ENCODE measurements at places on chromosomes 2 and 18.
A peak's percentile ranks its signal among the peaks of the same experiment; 100 is the strongest.

GRCh38 chr2:225495706-225496105 lies 96.2 kb downstream of the NYAP2 start:
- DNase-seq, result no peak

GRCh38 chr18:79612291-79613108 lies 67.1 kb upstream of the CTDP1 start:
- no peak for DNase-seq

DNA sequence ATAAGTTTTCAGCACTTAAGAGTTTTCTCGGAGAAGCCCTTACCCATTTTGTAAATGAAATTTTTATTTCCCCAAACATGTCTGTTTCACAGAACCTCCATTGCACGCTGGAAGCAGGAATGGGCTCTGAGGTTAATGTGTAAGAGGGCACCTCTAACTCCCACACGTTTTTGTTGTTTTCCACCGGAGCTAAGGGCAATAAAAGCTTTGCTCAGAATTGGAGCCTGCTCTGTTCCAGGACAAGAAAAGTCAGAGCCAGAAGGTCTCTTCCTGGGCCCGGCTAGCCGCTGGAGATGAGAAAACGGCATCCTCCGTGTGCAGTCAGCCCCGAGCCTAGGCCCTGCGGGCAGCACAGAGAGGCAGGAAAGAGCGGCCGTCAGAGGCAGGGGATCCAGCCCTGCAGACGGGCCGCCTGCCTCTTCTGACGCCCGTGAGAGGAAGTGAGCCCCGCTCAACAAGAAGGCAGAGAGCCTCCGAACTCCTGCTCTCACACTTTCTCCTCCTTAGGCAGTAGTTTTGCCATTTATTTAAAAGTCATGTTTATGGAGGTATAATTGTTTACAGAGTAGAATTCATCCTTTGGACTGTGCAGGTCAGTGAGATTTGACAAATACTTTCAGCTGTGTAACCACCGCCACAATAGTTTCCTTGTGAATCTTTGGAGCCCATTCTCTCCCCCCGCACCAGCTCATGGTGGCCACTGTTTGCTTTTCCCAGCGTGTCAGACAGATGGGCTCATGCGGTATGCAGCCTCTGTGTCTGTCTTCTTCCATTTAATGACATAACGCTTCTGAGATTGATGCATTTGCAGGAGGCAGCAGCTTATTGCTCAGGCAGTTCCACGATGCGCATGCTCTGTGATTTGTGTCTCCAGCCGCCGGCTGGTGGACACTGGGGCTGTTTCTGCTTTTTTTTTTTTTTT lies 117.3 kb downstream of the GALR1 start:
- no peak for DNase-seq

GRCh38 chr2:2993172-2993692 lies 384.4 kb downstream of the EIPR1 start:
- DNase-seq, result no peak

DNA sequence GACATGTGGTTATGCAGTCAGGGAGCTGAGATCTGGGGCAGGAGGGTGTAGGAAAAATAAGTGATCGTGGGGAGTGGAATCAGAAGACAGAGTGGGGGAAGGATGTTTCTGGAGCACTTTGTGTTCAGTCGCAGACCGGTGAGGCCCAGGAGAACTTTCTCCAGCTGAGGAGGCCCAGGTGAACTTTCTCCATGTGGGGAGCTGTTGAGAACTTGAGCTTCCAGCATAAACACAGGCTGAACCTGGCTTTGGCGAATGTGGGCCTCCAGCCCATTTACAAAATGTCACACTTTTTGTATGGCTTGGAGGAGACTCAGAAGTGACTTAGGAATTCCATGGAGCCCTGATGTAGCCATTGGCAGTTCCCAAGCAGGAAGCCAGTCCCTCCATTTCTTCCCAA lies 108.5 kb downstream of the VAPA start:
- no peak for DNase-seq

DNA sequence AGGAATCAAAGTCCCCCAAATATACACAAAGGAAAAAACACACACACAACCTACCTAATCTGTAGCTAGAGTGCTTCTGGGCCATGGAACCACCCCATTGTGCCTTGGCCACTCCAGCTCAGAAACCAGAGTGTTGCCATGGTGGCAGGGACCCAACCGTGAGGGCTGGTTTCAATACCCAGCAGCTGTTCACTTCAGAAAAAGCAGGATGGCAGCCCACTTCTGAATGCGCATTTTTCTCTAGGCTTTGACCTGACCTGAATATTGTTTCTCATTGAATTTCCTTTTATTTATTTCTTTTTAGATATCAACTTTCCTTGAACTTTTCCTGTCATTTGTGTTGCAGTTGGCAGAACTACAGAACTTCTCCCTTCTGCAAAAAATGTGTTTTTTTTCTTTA lies 43.0 kb upstream of the EHBP1 start:
- DNase-seq, result no peak

DNA sequence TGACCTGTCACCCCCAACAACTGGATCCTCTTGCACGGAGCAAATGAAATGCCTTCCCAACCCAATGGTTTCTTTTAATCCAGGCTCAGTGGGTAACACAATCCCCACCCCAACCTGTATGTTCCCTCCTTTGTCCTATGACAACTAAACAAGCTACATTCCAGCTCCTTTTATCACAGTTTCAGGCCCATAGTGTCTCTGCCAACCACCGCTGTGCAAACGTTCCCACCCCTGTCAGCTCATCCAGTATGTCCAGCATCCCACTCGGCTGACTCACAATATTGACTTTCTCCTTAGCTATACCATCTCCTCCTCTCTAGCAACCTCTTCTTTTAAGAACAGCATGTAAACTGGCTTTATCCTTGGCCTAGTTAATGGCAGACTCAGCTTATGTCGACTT lies 117.9 kb upstream of the PPP1CB start:
- DNase-seq, result no peak

- no peak for DNase-seq
These were observed 132.5 kb downstream of the UBE2E3 start for GRCh38 chr2:181112916-181113315.

- DNase-seq, result no peak
These were observed 514.4 kb upstream of the RAB6C start for GRCh38 chr2:129465045-129465444.

GRCh38 chr2:67835266-67835665 lies 227.5 kb downstream of the C1D start:
- no peak for DNase-seq

DNA sequence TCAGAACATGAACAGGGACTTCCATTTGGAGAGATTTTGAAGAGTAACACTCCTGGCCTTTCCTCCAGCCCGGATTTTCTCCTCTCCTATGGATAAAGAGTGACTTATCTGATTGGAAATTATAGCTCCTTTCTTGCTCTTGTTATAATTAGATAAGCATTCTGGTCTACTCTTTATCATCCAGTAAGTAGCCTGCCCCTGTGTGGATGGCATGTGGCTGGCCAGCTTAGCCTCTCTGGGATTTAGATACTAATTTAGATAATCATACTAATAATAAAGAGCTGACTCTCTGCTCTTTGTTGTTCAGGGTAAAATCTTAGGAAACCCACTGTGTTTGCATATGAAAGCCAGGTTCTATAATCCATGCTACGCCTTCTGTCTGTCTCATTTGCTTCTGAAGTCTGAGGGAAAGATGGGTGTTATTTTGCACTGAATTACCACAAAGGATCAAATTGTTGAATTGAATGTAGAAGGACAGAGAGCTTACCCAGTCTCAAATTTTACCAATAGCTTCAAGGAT lies 438.8 kb downstream of the SPAG16 start:
- no peak for DNase-seq

DNA sequence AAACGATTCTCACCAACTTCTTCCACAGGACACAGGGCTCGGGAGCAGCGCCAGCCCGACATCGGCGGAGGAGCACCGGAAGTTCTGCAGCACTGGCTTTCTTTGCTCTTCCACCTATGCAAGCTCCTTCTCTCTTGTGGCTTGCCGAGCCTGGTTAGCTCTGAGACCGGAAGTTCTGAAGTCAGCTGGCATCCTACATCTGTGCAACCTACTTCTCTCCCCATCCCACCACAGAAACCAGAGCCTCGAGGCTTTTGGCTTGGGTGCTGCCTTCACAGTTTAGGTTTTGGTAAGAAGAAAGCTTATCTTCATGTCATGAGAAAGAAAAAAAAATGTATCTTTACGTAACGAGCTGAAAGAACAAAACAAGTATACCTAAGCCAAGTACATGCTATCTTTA lies 111.7 kb downstream of the ANKRD44 start:
- DNase-seq, result no peak

DNA sequence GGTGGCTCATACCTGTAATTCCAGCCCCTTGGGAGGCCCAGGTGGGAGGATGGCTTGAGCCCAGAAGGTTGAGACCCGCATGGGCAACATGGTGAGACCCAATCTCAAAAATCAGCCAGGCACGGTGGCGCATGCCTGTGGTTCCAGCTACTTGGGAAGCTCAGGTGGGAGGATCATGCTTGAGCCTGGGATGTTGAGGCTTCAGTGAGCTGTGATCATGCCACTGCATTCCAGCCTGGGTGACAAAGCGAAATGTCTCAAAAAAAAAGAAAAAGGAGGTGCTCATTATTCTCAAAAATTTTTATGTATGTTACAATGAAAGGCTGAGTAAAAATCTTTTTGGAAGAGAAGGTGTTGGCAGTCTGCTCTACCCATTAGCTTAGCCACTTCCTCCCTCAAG lies 106.8 kb downstream of the TSN start:
- DNase-seq, result no peak

DNA sequence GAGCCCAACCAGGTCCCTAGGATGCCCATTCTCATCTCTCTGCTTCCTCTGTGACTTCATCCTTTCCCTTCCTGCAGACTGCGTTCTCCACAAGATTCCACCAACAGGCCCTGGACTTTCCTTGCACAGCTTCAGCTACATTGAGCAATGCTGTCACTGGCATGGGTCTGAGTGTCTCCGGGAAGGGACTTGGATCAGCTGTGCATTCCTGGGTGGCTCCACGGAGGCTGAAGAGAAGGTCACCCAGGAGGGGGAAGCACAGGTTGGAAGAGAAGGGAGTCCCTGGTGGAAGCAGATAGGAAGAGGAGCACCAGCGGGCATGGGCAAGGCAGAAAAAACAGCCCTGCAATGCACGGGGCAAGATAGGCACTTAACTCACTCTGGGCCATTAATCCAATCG lies 140.5 kb downstream of the UXS1 start:
- no peak for DNase-seq

DNA sequence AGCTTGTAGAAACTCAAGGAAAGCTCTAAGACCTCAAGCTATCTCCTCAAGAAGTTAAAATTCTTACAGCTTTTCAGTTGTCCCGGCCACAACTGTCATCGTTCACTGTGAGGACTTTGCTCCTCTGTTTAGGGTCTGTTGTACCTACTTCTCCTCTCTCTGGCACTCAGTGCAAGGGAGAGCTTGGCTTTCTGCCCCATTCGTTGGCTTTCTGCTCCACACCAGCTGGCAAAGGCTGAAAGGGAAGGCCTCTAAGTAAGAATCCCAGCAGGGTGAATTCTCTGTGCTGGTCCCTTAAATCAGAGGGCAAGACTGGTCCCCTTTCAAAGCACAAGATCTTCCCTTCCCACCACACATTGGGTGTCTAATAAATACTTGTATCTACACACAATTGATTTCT lies 17.3 kb downstream of the ZBTB7C start:
- DNase-seq, result no peak

GRCh38 chr2:201644001-201644400 lies 698 bp upstream of the TMEM237 start:
- DNase-seq, result no peak

DNA sequence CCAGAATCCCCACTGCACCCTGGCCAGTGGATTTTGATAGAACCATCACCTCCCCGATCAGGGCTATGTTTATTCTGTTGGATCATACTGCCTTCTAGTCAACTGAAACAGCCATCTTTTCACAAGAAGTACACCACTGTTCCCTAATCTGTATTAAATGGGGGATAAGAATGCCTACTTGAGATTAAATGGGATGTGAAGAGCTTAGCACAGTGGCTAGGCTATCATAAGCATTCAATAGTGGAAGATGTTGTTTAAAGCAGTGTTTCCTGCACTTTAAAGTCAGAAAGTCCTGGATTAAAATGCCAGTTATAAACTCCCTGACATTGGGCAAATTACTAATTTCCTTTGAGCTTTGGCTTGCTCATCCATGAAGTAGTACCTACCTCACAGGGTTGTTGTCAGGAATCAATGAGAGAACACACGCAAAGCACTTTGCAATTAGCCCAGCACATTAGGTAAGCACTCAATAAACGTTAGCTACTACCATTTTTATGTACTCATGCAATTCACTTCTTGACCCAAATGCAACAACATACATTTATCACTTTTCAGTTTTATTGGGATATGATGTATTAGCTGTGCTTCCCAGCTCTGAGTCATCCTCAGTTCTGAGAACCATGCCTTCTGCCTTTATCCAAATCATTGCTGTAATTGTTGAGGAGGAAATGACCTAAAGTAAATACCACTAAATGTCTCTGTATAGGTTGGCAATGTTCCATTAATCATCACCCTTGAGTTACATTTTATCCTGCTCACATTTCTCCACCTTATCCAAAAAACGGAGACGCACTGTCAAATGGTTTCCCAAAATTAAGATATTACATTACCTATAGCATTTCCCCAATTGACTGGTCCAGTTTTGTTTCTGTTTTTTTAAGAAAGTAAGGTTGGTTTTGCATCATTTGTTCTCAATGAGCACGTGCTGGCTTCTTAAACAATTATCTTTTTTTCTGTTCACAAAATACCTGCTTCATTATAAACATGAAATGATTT lies 2.1 kb downstream of the TMEM247 start:
- no peak for DNase-seq

- peak; percentile 80 for DNase-seq
These were observed 8.7 kb downstream of the CHMP1B start for GRCh38 chr18:11859903-11860407.

DNA sequence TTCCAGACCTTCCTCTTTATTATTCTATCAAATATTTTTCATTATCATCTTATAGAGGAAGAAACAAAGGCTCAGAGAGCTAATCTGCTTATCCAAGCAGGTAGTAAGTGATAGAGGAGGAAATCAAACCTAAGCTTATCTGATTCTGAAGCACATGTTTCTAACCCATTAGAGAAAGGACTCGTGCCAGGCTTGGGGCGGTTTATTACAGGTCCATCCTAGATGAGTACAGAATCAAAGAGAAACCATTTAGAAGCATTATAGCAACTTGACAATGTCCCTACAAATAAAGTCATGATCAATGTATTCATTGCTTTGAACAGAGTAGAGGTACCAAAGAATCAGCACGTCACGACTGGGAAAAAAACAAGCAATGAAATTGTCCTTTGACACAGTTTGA lies 303.0 kb downstream of the CYRIA start:
- DNase-seq, result no peak

- DNase-seq, result no peak
These were observed 37.5 kb downstream of the TTC39C start for GRCh38 chr18:24052053-24052452.

DNA sequence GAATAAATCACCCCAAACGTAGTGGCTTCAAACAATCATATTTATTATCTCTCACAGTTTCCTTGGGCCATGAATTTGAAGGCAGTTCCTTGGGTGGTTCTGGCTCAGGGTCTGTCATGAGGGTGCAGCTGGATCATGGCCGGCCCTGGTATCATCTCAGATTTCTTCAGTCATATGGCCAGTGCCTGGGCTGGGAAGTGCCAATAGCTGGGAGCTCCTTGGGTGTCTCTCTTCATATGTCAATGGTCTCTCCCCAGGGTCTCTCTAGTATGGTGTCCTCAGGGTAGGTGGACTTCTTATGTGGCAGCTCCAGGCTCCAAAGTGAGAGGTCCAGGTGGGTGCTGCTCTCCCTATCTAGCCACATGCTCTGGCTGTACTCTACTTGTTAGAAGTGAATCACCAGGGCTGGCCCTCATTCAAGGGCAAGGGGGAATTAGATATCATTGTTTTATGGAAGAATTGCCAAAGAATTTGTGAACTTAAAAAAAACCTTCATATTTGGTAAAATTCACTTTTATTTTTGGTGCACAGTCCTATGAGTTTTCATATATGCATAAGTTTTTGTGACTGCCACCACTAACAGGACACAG lies 15.4 kb downstream of the FHOD3 start:
- DNase-seq, result no peak

All from epithelial cell of proximal tubule (primary cell).